ENCODE measurements at places on chromosomes 6 and 20.

GRCh38 chr20:19041787-19042186, 170.7 kb upstream of the SLC24A3 start:
- no peak for DNase-seq

- no peak for DNase-seq
Measured at GRCh38 chr6:166297606-166298005, 10.6 kb downstream of the PRR18 start.

GRCh38 chr20:57059055-57059596, 207.3 kb downstream of the BMP7 start:
- DNase-seq, result no peak

GRCh38 chr6:135673501-135674309, 176.2 kb upstream of the AHI1 start:
- DNase-seq, result no peak
